ENCODE measurements at places on chromosomes 11 and 22.

- no peak for DNase-seq
Measured at GRCh38 chr11:34447044-34447443, 8.3 kb downstream of the CAT start.

- peak; percentile 67 for DNase-seq
Measured at GRCh38 chr22:40898850-40899357, 37.0 kb upstream of the DNAJB7 start.

DNA sequence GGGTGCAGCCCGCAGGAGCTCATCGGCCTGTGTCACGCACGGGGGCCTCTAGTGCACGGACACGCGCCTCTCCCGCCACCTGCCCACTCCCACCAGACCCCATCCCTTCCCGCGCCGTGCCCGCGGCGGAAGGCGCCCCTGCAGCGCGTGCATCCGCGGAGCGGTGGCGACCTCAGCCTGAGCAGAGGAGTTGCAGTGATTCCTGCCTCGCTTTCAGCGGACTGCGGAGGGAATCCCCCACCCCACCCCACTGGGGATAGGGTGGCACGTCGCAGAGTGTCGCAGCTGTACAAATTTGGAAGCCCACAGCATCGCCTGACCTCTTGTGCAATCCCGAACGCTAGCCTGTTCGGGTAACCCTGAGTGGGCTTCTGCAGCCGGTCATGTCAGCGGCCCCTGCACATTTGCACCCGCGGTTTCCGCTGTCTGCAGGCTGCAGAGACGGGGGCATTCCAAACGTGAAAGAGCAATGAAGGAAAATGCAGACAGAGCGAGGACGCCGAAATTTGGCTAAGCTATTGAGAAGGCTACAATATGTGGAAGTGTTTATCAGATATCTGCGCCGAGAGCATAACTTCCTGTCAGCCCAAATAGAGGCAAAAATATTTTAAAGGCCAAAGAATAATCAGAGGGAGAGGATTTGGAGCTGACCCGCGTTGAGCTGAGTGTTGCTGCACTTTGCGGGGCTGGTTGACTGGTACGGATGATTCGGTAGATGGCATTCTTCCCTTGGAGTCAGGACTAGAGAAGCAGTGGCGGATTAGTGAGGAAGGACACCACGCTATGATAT, 617 bp upstream of the ARHGAP20 start:
- DNase-seq: peak; percentile 77

DNA sequence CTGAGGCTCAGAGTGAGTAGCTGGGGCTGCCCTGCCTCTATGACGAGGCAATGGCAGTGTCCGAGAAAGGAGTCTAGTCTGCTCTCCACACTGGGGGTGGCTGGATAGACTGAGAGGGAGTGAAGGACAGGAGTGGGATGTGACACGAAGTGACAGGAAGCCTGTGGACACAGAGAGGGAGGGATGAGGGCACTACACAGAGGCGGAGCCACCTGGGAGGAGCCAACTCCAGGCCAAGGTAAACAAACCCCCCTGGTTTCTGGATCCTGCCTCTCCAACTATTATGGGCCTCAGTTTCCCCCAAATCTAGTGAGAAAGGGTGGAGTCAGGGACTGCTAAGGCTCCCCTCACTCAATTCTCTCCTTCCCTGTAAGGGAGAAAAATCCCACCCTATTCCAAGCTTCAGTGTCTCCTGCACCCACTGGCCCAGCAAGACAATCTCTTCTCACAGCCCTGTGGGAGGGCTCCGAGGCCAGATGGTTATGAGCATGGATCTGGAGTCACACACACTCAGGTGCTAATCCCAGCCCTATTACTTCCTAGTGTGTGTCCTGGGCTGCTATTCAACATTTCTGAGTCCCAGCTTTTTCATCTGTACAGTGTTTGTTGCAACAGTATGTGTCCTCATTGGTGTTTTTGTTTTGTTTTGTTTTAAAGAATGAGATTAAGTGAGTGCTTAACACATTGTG, 24.9 kb downstream of the ASPHD2 start:
- DNase-seq: no peak

DNA sequence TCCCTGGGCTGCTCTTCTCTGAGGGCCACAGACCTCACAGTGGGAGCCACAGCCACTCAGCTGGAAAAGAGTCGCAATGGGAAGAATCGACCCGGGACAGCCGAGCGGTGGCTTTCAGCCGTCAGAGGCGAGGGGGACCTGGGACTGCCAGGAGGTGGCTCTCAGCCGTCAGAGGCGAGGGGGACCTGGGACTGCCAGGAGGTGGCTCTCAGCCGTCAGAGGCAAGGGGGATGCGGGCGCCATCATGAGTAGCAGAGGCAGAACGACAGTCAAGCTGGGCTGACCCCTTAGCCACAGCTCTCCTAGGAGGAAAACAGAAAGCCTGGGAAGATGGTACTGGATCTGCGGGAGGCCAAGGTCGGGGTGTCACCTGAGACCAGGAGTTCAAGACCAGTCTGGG, 14.9 kb upstream of the MUC2 start:
- DNase-seq: no peak

- DNase-seq: no peak
Measured at GRCh38 chr22:30694640-30695350, at the start of gene OSBP2. Gene OSBP2, plus strand, starts transcription at chr22:30694874. Its CDS starts 36 bp downstream, at chr22:30694910.

- DNase-seq: no peak
Measured at GRCh38 chr11:65051398-65051858, 6.9 kb downstream of the NAALADL1 start.

DNA sequence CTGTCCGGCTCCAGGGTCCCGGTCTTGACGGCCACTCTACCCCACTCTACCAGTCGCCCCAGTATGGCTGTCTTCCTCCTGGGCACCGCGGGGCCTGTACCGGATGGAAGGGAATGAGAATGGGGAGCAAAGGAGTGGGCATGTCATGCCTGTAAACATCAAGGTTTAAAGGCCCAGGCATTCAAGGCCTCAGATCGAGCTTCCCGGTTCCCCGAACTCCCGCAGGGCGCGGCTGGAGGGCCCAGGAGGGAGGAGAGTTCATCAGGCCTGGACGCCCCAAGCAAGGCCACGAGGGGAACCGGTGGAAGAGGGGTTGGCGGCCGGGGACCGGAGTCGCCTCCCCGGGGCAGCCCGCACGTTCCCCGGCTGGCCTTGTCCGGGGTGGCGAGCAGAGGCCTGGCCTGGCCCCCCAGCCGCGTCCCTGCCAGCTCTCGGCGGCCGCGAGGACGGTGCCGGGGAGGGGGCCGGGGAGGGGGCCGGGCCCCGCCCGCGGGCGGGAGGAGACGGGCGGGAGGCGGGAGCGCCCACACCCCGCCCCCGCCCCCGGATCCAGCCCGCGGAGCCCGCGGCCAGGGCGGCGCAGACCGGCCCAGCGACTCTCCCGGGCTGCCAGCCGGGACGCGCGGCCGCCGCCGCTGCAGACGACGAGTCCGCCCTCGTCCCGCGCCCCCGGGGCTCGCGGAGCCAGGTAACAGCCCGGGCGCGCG, at the start of gene CDC42EP1:
CDC42EP1 (plus strand) TSS at position 580 of the 707 bp plus-strand sequence. CDS start 5,870 bp downstream, outside the sequence.
- DNase-seq: peak; percentile 55

DNA sequence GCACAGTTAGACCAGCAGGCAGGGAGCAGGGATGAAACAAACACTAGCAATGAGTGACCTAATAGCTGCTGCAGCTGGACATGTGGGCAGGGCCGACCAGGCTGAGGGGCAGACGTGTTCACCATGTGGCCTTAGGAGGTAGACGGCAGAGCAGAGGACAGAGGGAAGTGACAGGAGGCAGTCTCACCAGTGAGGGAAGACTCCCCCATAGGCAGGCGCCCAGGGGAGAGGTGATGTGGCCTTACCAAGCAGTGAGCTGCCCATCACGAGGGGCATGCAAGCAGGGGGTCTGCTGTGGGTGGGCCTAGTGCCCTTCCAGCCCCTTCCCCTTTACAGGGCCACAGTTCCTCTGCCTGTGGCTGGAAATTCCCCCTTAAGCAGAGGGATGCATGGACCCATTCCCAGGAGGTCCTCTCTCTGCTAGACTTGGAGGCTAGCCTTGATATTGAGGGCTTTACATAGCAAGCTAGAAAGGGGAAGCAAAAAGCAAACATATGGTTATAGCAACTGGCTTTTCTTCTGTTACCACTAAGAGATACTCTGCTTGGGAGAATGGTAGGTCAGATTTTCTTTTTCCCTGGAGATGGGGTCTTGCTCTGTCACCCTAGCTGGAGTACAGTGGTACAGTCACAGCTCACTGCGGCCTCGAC, 67.6 kb downstream of the MPPED1 start:
- DNase-seq: no peak

- DNase-seq: no peak
Measured at GRCh38 chr22:24087071-24087795, 76.1 kb downstream of the CABIN1 start.
